ENCODE measurements at places on chromosomes 12 and 14.

- DNase-seq = no peak
Observed at GRCh38 chr12:1006255-1006654, 15.2 kb downstream of the ERC1 start.

DNA sequence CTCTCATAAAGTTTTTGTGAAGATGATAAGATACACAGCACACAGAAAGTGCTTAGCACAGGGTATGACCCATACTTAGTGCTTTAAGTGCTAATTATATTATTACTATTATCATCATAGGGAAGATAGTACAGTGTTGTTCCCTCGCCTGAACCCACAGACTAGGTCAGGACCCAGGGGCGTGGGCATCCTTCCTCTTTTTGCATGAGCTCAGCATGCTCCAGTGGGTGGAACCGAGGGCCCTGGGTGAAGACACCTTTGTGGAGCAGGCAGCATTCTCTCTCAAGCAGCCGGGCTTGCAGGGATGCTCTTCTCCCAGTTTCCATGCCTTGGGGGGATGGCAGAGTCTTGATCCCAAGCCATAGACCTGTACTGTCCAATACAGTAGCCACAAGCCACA is 34.8 kb downstream of the CRACR2A start:
- no peak for DNase-seq

- no peak for DNase-seq
Observed at GRCh38 chr14:41521891-41522290, 84.8 kb upstream of the LRFN5 start.

GRCh38 chr12:59652130-59652529 is 56.3 kb downstream of the SLC16A7 start:
- no peak for DNase-seq

Data from stimulated activated CD8-positive, alpha-beta memory T cell treated with anti-CD3 and anti-CD28 coated beads, Interleukin-4, amount 100 ng/mL, for 48 hours (primary cell).